Myocyte (in vitro differentiated cells): ENCODE measurements at places on chromosomes 7 and 10. TPM values are rescaled to one million over a fixed set of nuclear protein-coding genes. Genes with fewer than 3 reads are reported as not detected.

AFAP1L2 gene
- 0.45 and 4.8 TPM in 2 replicates for total RNA-seq

DNA sequence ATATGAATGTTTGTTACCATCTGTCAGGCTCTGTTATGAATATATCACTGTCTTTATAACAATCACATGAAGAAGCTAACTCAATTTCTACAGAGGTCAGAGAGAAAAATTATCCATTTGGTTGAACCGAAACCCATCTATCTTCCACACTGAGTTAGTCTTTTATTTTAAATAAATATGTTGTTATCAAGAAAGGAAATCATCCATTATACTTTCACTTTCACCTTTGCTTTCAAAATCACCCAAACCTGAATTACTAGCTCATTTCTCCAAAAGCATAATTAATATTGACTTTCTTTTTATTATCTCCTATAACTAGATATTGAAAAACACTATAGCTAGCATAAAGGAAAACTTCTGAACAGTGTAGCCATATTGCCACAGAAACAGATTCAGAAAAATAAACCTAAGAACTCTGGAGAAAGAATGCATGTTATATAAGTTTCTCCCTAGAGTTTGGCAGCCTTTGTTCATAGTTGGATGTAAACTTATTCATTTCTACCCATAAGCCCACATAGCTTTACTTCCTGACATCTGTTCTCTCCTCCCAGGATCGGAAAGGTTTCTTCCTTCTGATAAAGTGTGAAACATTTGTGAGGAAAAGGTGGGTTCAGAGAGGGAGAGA lies 66.0 kb downstream of the NPSR1 start:
- no peak for DNase-seq

DNA sequence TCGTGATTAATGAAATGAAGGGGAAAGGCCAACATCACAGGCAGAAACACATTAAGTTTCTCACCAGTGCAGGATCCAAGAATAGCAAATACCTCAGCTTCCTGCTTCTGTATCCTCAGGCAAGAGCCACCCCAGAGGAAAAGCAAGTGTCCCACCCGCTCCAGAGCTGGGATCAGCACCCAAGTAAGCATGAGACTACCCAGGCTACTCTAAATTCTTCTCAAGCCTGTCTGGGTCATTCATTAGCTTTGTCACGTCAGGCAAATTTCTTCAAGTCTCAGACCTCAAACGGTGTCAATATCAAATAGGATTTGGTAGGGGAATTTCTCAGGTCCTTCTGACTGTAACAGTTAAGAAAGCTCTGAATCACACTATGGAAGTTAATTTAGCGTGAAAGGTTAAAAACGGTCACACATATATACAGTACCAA lies 59.0 kb downstream of the GNA12 start:
- peak; percentile 82 for DNase-seq

CSGALNACT2 gene
- total RNA-seq, result 21.2 and 27.6 TPM in 2 replicates

DNA sequence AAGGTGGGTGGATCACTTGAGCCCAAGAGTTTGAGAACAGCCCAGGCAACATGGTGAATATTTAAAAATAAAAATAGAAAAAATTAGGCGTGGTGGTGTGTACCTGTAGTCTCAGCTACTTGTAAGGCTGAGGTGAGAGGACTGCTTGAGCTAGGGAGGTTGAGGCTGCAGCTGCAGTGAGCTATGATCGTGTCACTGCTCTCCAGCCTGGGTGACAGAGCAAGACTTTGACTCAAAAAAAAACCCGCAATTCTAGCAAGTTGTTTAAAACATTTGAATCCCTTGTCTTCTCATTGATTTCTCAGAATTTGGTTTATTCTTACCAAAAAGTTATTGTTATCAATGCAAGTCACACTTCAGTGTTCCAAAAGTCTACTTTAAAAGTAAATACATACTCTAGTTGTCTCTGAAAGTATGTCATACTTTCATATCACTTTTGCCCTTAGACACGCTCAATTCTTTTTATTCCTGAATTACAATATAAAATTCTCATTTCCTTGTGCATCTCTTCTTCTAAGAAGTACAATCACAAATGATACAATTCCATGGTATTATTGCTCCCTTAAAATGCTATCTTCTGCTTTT lies 6.3 kb downstream of the EPC1 start:
- no peak for DNase-seq

EVX1 gene
- total RNA-seq, result not detected in 2 replicates

GRCh38 chr7:21371360-21371759 lies 56.5 kb upstream of the SP4 start:
- DNase-seq, result no peak

MYH16 gene
- total RNA-seq, result not detected in 2 replicates

GRCh38 chr10:69538461-69538860 lies 34.8 kb downstream of the NEUROG3 start:
- DNase-seq, result no peak

GRCh38 chr7:29196191-29196590 lies 1.6 kb downstream of the CHN2 start:
- peak; percentile 60 for DNase-seq

EN2 gene
- 0.91 and 1.7 TPM in 2 replicates for total RNA-seq

DNA sequence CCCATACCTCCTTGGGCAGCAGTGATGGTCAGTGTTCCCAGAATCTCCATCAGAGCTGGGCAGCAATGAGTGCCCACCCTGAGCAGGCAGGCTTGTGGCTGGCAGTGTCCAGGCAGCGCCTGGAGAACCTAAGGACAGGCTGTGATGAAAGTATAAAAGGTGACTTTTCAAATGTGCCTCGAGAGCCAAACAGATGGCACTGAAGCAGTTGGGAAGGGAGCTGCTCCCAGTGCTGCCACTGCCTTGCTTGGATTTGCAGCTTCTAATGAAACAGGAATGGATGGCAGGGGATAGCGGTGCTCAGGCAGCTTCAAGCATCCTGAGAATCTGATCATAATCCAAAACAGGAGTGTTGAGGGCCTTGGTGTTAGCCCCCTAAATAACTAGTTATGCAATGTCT lies 179.8 kb upstream of the AOAH start:
- DNase-seq, result no peak

- peak; percentile 45 for DNase-seq
Observed at GRCh38 chr7:155365146-155365874, 67.6 kb downstream of the INSIG1 start.

ATP5F1C gene
- total RNA-seq, result 470 and 601 TPM in 2 replicates

- peak; percentile 55 for DNase-seq
Observed at GRCh38 chr10:109978481-109978880, 29.3 kb upstream of the ADD3 start.

VAX1 gene
- not detected in 2 replicates for total RNA-seq

DNA sequence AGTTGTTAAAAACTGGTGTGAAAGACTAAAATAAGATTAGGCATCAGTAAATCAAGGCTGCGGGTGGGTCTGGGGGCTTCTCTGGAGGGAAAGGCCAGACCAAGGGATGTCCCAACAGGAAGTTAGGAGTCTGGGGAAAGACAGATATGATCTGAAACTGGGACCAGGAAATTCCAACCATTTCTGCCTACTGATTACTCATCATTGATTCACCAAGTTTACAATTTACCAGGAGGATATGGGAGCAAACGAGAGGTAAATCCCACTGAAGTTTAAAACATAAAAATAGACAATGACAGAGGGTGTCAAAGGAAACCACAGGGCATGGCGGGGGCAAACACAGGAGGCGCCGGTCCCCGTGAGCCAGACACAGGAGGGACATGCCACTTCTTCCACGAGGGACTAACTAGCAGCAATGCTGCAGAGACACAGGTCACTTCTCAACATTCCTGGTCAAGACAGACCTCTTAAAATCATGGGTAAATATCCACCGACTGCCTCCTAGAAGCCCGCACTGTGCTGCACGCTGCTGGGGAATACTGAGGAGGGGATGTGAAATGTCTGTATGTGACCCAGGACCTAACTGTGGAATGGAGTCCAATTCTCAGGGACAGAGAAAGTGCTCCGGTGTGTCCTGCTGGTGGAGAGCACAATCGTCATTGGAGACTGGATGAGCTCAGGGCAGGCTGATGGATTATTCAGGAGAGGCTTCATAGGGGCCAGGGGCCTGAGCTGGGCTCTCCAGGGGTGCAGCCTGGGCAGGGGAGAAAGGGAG lies 153.4 kb upstream of the KLF14 start:
- DNase-seq, result peak; percentile 69

MACC1 gene
- total RNA-seq, result 0.05 and 0.10 TPM in 2 replicates
